Lower lobe of right lung (tissue), 2 donors: ENCODE measurements at places on chromosomes 2 and 18. TPM values are rescaled to one million over a fixed set of nuclear protein-coding genes. Genes with fewer than 3 reads are reported as not detected.

SLC14A1 gene
- total RNA-seq: 21.8 TPM

DNA sequence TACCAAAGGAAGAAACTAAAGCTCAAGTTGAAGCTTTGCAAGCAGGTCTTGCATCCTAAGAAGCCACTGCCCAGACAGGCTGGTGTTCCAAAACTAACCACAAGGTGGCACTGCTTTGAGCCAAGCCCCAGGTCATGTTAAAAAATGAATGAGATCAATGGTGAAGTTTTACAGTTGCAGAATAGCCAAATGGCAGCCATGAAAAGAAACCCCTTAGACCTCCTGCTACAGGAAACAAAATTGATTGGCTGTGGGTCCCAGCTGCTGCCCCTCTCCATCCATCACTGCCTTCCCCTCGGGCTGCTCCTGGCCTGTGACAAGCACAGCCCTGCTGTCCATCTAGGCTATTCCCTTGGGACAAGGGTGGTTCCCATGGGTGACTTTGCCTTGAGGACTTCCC, 20.7 kb upstream of the MREG start:
- H3K4me3 ChIP-seq: no peak overlapping the region
- peak; percentile 62 for DNase-seq
- no peaks in the 10 kb centered on the region for H3K4me1 ChIP-seq
- H3K27me3 ChIP-seq: no peaks in the 10 kb centered on the region
- H3K27ac ChIP-seq: no peak overlapping the region

KCNF1 gene
- total RNA-seq: not detected

IL1A gene
- 2.1 TPM for total RNA-seq

GRCh38 chr2:184814421-184814820, 216.1 kb downstream of the ZNF804A start:
- H3K27me3 ChIP-seq: no peaks in the 10 kb centered on the region
- no peaks in the 10 kb centered on the region for H3K4me1 ChIP-seq
- no peak overlapping the region for H3K4me3 ChIP-seq
- no peak for DNase-seq
- no peaks in the 10 kb centered on the region for H3K36me3 ChIP-seq

KYNU gene
- 30.6 TPM for total RNA-seq

KATNAL2 gene
- 3.8 TPM for total RNA-seq

- H3K4me3 ChIP-seq: no peak overlapping the region
- H3K36me3 ChIP-seq: peaks cover 9% of the 10 kb centered on the region
- H3K4me1 ChIP-seq: peaks cover 9% of the 10 kb centered on the region
- H3K27ac ChIP-seq: no peak overlapping the region
Observed at GRCh38 chr18:36035253-36035652, 32.1 kb downstream of the RPRD1A start.

POTEC gene
- not detected for total RNA-seq

EVX2 gene
- not detected for total RNA-seq

TMEM247 gene
- total RNA-seq: not detected

GRCh38 chr2:71640489-71640888, 187.1 kb downstream of the DYSF start:
- no peak for DNase-seq
- no peaks in the 10 kb centered on the region for H3K36me3 ChIP-seq
- no peak overlapping the region for H3K4me3 ChIP-seq
- no peak overlapping the region for H3K27ac ChIP-seq
- no peaks in the 10 kb centered on the region for H3K27me3 ChIP-seq
- no peaks in the 10 kb centered on the region for H3K4me1 ChIP-seq

DNA sequence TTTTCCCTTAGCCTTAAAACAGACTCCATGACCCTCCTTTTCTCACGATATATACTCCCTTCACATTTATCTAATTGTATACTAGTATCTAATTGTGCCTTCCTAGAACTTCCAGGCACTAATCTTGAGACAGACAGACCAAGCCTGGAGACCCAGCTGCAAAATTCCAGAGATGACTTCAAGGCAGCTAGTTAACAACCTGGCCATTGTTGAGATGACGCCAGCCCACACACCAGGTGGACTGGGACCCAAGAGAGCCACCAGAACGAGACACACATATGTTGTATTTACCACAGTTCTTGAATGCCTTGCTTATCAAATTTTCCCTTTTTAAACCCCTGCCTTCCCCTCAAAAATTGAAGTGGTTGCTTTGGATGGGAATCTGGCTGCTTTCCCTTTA, 48.9 kb upstream of the SELENOI start:
- peaks cover 11% of the 10 kb centered on the region for H3K4me1 ChIP-seq
- H3K36me3 ChIP-seq: no peaks in the 10 kb centered on the region
- no peak for DNase-seq
- no peak overlapping the region for H3K27ac ChIP-seq
- H3K27me3 ChIP-seq: no peaks in the 10 kb centered on the region

DNA sequence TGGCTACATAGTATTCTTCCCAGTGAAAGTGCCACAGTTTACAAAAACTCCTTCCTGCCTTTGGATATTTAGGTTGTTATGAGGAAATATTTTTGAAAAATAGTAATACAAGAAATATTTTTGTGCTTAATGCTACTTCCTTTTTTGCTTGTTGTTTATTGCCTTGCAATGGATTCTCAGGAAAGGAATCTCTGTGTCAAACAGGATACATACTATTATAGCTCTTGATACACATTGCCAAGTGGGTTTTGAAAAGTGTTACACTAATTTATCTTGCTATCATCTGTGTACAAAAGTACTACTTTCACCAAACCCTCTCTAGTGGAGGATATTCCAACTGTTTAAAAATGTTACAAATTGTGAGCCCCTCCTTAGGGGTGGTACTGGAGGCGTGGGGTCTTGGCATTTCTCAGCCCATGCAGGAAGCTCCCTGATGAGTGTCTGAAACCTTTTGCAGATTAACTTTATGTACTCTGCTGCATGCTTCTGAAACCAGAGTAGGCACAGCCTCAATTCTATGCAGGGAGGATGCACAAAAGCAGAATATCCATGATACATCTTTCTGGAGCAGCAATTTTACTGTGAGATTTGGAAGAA, 54.5 kb downstream of the EVA1A start:
- H3K27ac ChIP-seq: no peak overlapping the region
- H3K36me3 ChIP-seq: no peaks in the 10 kb centered on the region
- no peak for DNase-seq
